ENCODE measurements at places on chromosomes 3 and 15. TPM values are rescaled to one million over a fixed set of nuclear protein-coding genes. Genes with fewer than 3 reads are reported as not detected.

GRCh38 chr15:44314512-44314911, 26.0 kb downstream of the GOLM2 start:
- no peak overlapping the region for H3K27ac ChIP-seq
- no peaks in the 10 kb centered on the region for H3K36me3 ChIP-seq
- DNase-seq, result no peak
- no peaks in the 10 kb centered on the region for H3K4me1 ChIP-seq
- no peaks in the 10 kb centered on the region for H3K27me3 ChIP-seq

DNA sequence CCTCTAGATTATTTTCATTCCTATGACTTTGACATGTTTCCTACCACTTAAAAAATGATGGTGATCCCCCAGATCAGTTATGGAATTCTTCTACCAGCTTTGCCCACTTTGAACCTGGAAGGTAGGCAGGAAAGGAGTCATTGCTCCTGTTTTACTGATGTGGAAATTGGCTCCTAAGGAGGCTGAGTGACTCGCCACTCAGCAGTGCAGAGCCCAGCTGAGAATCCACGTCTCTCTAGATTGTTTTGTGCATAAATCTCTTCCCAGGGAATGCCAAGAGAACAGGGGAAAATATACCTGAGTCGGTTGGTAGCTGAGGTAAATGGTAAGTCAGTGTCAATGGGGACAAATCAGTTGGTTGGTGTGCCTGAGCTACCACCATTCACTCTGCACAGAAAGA, 4.7 kb downstream of the LTF start:
- H3K27me3 ChIP-seq, result no peaks in the 10 kb centered on the region
- H3K36me3 ChIP-seq, result no peaks in the 10 kb centered on the region
- H3K4me1 ChIP-seq, result no peaks in the 10 kb centered on the region
- no peak overlapping the region for H3K4me3 ChIP-seq
- DNase-seq, result no peak

GRCh38 chr3:71968544-71968943, 183.6 kb upstream of the PROK2 start:
- no peak overlapping the region for H3K27ac ChIP-seq
- no peaks in the 10 kb centered on the region for H3K36me3 ChIP-seq
- no peak overlapping the region for H3K4me3 ChIP-seq
- no peak for DNase-seq

GRCh38 chr15:99275525-99276128, 24.3 kb downstream of the LRRC28 start:
- no peak overlapping the region for H3K27ac ChIP-seq
- no peak overlapping the region for H3K4me3 ChIP-seq
- no peaks in the 10 kb centered on the region for H3K4me1 ChIP-seq
- H3K36me3 ChIP-seq, result no peaks in the 10 kb centered on the region
- no peaks in the 10 kb centered on the region for H3K27me3 ChIP-seq

DNA sequence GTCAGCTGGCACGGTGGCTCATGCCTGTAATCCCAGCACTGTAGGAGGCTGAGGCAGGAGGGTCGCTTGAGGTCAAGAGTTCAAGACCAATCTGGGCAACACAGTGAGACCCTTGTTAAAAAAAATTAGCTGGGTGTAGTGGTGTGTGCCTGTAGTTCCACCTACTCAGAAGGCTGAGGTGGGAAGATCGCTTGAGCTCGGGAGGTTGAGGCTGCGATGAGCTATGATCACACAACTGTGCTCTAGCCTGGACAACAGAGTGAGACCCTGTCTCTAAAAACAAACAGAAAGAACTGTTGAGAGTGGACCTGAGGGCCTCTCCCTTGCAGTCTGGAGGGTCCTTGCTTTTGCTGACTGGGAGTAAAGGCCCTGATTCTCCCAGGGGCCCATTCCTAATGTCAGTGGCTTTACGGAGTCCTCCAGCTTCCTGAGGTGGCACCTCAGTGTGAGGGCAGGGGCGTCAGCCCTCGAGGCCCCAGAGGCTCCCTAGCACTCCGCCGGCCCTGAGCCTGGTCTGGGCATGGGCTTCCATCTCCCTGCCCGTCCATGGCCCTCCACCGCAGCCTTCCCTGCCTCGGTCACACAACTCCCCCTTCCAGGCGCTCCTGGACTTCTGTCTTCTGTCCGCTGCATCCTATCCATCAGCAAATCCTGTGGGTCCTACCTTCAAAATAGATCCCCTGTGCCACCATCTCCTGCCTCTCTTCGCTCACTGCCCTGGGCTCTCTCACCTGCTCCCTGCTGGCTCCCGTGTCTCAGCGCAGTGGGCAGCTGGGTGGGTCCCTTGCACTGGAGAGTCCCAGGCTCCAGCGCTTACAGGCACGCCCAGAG, 19.0 kb downstream of the FBLN2 start:
- no peak for DNase-seq
- no peak overlapping the region for H3K27ac ChIP-seq
- H3K27me3 ChIP-seq, result no peaks in the 10 kb centered on the region
- no peaks in the 10 kb centered on the region for H3K4me1 ChIP-seq
- no peak overlapping the region for H3K4me3 ChIP-seq

DNA sequence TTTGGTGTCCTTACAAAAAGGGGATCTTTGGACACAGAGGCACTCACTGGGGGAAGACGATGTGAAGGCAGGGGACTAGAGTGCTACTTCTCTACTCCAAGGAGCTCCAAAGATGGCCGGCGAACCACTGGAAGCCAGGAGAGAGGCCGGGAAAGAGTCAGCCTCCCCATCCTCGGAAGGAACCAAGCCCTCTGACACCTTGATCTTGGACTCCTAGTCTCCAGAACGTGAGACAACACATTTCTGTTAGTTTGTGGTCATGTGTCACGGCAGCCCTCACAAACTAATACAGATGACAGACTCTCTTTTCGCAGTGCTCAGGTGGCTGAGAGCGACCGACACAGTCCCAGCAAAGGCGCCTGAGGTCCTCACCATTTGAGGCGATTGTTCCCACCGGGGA, 24.4 kb upstream of the ATP2B2 start:
- DNase-seq, result no peak
- no peak overlapping the region for H3K27ac ChIP-seq
- no peaks in the 10 kb centered on the region for H3K36me3 ChIP-seq
- no peak overlapping the region for H3K4me3 ChIP-seq
- H3K4me1 ChIP-seq, result no peaks in the 10 kb centered on the region
- H3K27me3 ChIP-seq, result no peaks in the 10 kb centered on the region

- H3K4me3 ChIP-seq, result no peak overlapping the region
- no peak overlapping the region for H3K27ac ChIP-seq
- no peaks in the 10 kb centered on the region for H3K36me3 ChIP-seq
- peaks cover 5% of the 10 kb centered on the region for H3K4me1 ChIP-seq
These were observed 54.9 kb downstream of the STARD5 start for GRCh38 chr15:81268881-81269601.

DNA sequence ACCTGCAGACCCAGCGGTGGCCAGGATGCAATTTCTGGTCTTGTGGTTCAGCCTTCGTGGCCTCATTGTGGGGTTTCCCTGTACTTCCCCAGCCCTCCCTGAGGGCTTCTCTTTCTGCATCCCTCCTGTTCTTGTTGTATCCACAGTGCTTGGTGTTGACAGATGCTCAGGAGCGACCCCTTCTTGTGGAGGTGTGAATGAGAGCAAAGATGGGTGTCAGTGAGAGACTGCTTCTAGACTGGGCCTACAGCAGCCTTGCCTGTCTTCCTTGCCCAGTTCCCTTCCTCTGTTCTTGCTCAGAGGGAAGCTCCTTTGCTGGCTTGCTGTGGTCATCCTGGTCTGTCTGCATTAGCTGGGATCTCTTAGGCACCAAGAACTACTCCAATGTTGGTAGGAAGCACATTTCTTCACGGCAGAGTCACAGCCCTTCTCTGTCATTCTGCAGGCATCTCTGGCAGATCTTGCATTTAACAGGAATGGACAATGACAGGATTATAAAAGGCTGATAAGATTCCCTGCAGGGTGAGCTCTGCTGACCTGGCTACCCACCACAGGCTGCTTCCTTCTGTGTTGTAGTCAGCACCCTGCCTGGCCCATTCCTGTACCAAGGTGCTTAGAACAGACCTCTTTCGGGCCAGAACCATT, 317.8 kb upstream of the C2CD4B start:
- no peaks in the 10 kb centered on the region for H3K36me3 ChIP-seq
- no peak overlapping the region for H3K27ac ChIP-seq
- H3K4me1 ChIP-seq, result no peaks in the 10 kb centered on the region
- DNase-seq, result no peak
- H3K4me3 ChIP-seq, result no peak overlapping the region

TM4SF18 gene
- polyA plus RNA-seq, result 150 TPM
